ENCODE measurements at places on chromosomes 5 and 9. TPM values are rescaled to one million over a fixed set of nuclear protein-coding genes. Genes with fewer than 3 reads are reported as not detected.

GABRA1 gene
- polyA plus RNA-seq = not detected

PFN3 gene
- polyA plus RNA-seq = not detected

ERAP2 gene
- polyA plus RNA-seq = 20.4 TPM

EDIL3 gene
- polyA plus RNA-seq = not detected

MEIKIN gene
- 0.08 TPM for polyA plus RNA-seq

PRRT1B gene
- not detected for polyA plus RNA-seq

DOCK2 gene
- 140 TPM for polyA plus RNA-seq

FBXL7 gene
- not detected for polyA plus RNA-seq

DNA sequence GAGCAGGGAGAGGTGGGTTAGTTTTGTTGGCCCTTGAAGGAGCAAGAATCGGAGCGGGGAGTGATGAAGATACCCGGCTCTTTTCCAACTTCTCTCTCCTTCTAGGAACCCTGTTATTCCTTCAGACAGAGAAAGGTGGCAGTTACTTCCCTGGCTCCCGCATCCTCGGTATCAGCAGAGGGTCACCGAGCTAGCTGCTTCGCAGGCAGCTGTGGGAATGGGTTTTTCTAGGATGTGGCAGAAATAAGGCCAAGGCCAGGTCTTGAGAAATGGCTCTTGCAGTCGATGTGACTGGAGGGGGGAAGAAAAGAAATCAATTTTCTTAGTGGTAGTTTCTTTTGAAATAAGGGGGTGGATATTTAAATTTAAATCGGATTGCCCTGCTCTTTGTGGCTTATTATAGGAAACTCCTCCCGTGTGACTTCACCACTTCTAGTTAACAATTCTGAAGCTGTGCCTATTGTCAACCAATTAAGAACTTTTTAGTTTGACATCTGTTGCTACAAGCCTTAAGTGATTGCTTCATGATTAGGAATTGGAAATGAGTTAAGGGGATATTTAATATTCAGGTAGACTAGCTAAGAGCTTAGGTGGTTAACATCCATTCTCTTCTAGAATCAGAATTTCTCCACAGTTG, 1.4 kb downstream of the SAP30L start:
- no peaks in the 10 kb centered on the region for H3K27me3 ChIP-seq
- no peak overlapping the region for H3K27ac ChIP-seq
- H3K4me1 ChIP-seq = peaks cover 43% of the 10 kb centered on the region
- H3K4me3 ChIP-seq = peak overlapping the region; percentile 91
- DNase-seq = no peak

DNA sequence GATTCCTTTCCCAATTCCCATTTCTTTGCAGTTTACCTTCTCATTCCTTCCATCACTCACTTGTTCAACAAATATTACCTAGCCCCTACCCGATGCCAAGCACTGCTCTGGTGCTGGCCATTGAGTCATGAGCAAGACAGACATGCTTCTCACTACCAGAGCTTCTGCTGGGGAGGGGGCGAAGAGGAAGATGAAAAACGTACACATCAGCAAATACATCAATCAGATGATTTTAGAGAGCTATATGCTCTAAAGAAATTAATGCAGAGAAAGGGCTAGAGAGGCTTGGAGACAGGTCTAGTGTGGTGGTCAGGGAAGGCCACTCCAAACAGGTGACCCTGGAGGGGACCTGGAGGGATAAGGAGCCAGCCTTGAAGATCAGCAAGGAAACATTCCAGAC, 14.4 kb upstream of the FAT2 start:
- no peaks in the 10 kb centered on the region for H3K4me1 ChIP-seq
- no peak overlapping the region for H3K4me3 ChIP-seq
- no peaks in the 10 kb centered on the region for H3K27me3 ChIP-seq

DNA sequence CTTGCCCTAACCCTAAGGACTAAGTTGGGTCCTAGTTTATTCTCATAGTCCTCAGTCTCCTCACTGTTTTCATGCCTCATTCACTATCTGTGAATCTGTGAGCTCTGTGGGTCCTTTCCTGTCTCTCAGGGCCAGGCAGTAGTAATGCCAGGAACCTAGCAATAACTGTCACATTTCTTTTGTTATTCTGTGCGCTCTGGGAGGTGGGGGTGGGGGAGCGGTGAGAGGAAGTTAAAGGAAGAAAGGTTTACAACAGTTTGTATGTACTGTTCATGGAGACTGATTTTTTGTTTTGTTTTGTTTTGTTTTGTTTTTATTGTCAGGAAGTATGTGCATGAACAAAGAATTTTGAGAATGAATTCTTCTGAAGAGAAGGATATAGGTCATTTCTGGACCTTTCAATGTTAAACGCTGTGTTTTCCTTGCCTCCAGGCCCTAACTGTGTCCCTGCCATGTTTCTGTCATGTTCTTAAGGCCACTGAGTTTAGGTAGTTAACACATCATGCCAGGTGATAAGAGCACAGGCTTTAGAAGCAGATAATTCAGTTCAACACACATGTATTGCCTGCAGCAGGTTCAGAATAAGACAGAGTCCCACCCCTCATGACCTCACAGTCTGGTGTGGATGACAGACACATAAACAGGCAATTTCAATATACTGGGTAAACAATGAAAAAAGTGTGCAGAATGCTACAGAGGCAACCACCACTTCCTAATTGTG, 13.3 kb upstream of the FEM1C start:
- no peak for DNase-seq
- no peaks in the 10 kb centered on the region for H3K27me3 ChIP-seq
- no peak overlapping the region for H3K27ac ChIP-seq
- H3K4me1 ChIP-seq = no peaks in the 10 kb centered on the region

- H3K27ac ChIP-seq = no peak overlapping the region
- H3K36me3 ChIP-seq = no peaks in the 10 kb centered on the region
- H3K4me1 ChIP-seq = no peaks in the 10 kb centered on the region
- H3K4me3 ChIP-seq = no peak overlapping the region
Measured at GRCh38 chr9:103839197-103839596, 254.9 kb upstream of the SMC2 start.

- H3K27ac ChIP-seq = no peak overlapping the region
- H3K4me3 ChIP-seq = no peak overlapping the region
- DNase-seq = no peak
Measured at GRCh38 chr5:139655727-139656271, 7.7 kb downstream of the CXXC5 start.

DNA sequence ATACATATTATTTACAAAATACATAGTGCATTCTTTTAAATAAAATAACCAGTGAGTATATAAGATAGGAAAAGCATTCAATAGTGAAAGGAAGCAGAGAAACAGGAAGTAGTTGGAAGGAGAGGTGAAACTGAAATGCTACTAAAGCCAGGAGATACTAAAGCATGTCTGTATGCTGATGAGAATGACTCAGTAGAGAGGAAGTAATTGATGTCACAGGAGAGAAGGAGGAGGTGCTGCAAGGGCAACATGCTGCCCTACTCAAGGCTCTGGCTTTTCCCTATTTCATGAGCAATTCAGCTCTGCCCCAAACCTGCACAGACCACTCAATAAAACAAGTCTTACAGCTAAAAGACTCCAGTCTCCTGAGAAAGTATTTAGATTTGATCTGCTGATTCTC, 108.5 kb upstream of the TXNDC8 start:
- H3K36me3 ChIP-seq = no peaks in the 10 kb centered on the region
- peak; percentile 3 for DNase-seq
- H3K4me1 ChIP-seq = no peaks in the 10 kb centered on the region
- H3K27ac ChIP-seq = no peak overlapping the region
- H3K27me3 ChIP-seq = peaks cover 2% of the 10 kb centered on the region

DNA sequence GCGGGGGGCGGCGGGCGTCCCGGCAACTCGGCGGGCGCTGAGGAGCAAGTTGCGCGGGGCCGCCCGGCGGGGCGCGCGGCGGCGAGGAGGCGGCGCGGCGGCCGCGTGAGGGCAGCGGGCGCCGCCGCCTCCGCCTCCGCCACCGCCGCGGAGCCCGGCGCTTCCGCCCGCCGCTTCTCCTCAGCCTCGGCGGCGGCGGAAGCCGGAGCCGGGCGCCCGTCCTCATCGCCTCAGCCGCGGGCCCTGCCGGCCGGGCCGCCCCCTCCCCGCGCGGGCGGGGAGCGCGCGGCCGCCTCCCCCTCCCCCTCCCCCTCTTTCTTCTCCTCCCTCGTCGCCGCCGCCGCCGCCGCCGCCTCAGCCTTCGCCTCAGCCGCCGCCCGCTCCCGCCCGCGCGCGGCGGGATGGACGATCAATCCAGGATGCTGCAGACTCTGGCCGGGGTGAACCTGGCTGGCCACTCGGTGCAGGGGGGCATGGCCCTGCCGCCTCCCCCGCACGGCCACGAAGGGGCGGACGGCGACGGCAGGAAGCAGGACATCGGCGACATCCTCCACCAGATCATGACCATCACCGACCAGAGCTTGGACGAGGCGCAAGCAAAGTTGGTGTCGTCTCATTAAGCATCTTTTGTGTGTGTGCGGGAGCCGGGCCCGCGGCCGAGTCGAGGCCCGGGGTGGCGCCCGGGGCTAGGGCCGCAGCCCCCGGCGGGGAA, at the start of gene PBX3:
Gene PBX3, plus strand, starts transcription at position 321 of the 712 bp plus-strand sequence.
- H3K4me1 ChIP-seq = peaks cover 14% of the 10 kb centered on the region
- H3K27ac ChIP-seq = peak within 1 kb of the TSS; percentile 75
- no peaks in the 10 kb centered on the region for H3K27me3 ChIP-seq
- peak; percentile 26 for DNase-seq
- peaks cover 2% of the 10 kb centered on the region for H3K36me3 ChIP-seq

- no peak for DNase-seq
- H3K27me3 ChIP-seq = no peaks in the 10 kb centered on the region
- peaks cover 57% of the 10 kb centered on the region for H3K4me1 ChIP-seq
- H3K27ac ChIP-seq = peak overlapping the region; percentile 34
- no peak overlapping the region for H3K4me3 ChIP-seq
- peaks cover 90% of the 10 kb centered on the region for H3K36me3 ChIP-seq
Measured at GRCh38 chr5:151134228-151134627, 23.4 kb downstream of the ANXA6 start.

- DNase-seq = no peak
- H3K27me3 ChIP-seq = peaks cover 29% of the 10 kb centered on the region
- no peaks in the 10 kb centered on the region for H3K4me1 ChIP-seq
- no peak overlapping the region for H3K4me3 ChIP-seq
Measured at GRCh38 chr9:135711391-135711790, 9.4 kb downstream of the KCNT1 start.

DNA sequence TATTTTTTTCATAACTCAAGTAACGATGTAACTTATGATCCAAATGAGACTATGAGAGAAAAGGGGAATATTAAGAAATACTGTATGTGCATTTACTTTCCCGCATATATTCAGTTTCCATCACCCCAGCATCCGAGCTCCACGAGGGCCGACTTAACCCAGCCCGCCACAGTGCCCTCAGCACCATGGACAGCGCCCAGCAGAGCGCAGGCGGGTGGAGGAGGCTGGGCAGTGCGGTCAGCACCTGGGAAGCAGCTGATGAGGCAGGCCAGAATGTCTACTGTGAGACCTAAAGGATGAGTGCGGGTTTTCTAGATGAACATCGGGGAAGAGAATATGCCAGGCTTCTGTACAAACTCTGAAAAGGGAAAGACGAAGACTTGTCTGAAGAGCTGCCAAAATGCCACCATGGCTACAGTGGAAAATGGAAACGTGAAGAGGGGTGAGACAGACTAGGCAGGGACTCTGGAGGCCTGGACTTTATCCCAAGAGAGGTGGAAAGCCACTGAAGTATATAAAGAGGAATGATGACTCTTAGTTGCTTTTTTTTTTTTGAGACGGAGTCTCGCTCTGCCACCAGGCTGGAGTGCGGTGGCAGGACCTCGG, 34.5 kb upstream of the MED27 start:
- H3K27ac ChIP-seq = no peak overlapping the region
- no peaks in the 10 kb centered on the region for H3K36me3 ChIP-seq
- peak; percentile 6 for DNase-seq
- H3K4me3 ChIP-seq = no peak overlapping the region

DNA sequence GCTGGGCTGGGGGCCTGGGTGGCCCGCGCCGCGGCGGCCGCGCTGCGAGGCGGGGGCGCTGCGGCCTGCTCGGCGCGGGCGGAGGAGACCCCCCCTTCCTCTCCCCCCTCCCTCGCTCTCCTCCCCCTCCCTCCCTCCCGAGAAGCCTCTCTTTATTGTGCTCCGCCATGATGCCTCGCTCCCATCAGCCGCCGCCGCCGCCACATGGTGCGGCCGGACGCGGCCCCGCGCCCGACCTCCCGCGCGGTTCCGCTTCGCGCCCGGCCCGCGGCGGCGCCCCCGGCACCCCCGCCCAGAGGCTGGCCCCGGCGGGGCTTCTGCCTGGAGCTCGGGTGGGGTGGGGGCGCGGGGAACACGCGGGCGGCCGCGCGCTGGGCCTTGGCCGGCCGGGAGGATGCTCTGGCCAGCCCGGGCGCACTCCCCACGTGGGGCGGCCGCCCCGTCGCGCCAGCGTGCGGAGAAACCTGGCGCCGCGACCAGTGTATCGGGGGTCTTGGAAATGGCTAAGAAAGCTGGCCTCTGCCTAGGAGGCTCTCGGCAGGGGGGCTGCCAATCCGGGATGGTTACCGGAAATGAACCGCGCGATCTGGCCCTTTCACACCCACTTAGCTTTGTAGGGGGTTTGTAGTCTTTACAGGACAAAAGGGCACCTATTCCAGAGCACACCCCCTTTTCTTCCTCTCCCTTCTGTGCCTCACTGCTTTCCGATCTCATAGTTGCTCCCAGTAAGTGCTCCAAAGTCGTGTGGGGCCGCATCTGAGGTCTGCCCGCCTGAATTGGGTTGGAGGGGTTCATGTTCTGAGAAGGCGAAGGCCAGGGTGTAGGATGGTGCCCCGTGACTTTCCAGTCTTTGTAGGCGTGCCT, 1.0 kb downstream of the SET start:
- H3K4me1 ChIP-seq = peaks cover 48% of the 10 kb centered on the region
- H3K27me3 ChIP-seq = no peaks in the 10 kb centered on the region

DNA sequence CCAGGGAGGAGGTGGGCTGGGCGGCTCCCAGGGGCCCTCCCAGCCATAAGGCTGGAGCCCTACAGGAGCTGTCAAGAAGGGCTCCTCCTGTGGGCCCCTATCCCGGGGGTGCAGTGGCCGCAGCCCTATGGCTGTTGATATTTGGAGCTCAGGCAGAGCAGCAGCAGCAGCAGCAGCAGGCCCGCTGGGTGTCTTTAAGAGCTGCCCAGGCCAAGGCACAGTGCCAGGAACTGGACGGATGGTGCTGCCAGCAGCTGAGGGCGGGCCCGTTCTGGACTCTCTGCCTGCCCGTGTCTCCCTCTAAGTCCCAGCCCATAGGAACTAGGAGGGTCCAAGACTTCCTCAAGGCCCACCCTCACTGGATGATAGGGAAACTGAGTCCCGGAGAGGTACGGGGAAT, 3.6 kb downstream of the AK1 start:
- H3K27ac ChIP-seq = no peak overlapping the region
- no peak overlapping the region for H3K4me3 ChIP-seq
- H3K36me3 ChIP-seq = no peaks in the 10 kb centered on the region
- H3K4me1 ChIP-seq = peaks cover 15% of the 10 kb centered on the region
- peaks cover 20% of the 10 kb centered on the region for H3K27me3 ChIP-seq
- DNase-seq = no peak

GRCh38 chr9:72875221-72875620, 77.6 kb downstream of the ALDH1A1 start:
- H3K27ac ChIP-seq = no peak overlapping the region
- H3K4me1 ChIP-seq = no peaks in the 10 kb centered on the region
- H3K4me3 ChIP-seq = no peak overlapping the region
- H3K36me3 ChIP-seq = no peaks in the 10 kb centered on the region
- no peak for DNase-seq
- H3K27me3 ChIP-seq = no peaks in the 10 kb centered on the region

Measured in CD14-positive monocyte (primary cell).